Karpas-422 (cell line): ENCODE measurements at places on chromosomes 16 and 17. TPM values are rescaled to one million over a fixed set of nuclear protein-coding genes. Genes with fewer than 3 reads are reported as not detected.

The MPP2 gene
- total RNA-seq = not detected in 2 replicates

The CCL17 gene
- total RNA-seq = not detected in 2 replicates

The HSF5 gene
- total RNA-seq = 0.11 and 0.82 TPM in 2 replicates

The TEFM gene
- 11.4 and 20.7 TPM in 2 replicates for total RNA-seq

The CHAD gene
- total RNA-seq = not detected in 2 replicates

The KRT33A gene
- total RNA-seq = not detected in 2 replicates

The WNT9B gene
- total RNA-seq = not detected in 2 replicates

The CES1 gene
- total RNA-seq = not detected in 2 replicates

The SP2 gene
- total RNA-seq = 3.6 and 4.4 TPM in 2 replicates

The CCL16 gene
- total RNA-seq = not detected in 2 replicates

The SOX15 gene
- 1.2 and 1.6 TPM in 2 replicates for total RNA-seq

The FSCN2 gene
- total RNA-seq = 0.63 and 1.2 TPM in 2 replicates

The FADS6 gene
- total RNA-seq = not detected in 2 replicates

The CHP2 gene
- total RNA-seq = not detected in 2 replicates

DNA sequence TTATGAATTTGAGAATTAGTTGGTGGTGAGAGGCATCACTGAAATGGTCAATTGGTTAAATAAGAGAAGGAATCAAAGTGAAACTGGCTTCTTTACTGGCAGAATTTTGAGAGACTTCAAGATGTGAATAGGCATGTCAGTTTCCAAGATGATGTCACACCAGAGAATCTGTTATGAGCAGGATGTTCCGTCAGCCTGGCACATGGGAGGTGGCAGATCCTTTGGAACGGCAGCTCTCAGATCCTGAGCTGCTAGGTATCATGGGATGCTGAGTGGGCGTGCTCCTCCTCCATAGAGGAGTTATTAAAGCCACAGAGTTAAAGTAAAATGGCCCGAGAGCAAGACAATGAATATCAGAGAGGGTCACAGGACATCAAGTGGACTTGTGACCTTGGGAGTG is 444.3 kb upstream of the HSBP1 start:
- DNase-seq = no peak

DNA sequence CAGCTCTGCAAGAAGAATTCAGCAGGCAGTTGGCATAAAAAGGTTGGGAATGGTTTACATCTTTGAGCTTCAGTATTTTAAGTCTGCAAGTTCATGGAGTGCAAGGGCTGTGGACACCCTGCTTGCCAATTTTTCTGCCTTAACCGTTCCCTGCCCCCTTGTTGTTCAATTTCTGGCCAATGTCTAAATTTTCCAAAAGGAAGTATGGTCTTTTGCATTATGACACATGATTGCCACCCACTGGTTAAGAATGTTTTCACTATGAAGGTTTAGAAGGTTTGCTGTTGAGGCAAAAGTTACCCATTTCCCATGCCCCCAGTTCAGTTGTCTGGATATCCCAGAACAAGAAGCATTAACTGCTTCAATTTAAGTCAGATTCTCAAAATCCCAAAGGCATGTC is 441.9 kb downstream of the CDH13 start:
- peak; percentile 89 for DNase-seq

- peak; percentile 84 for DNase-seq
These were observed 28.1 kb upstream of the PECAM1 start for GRCh38 chr17:64418506-64419339.

- DNase-seq = no peak
These were observed 76.0 kb downstream of the CREBBP start for GRCh38 chr16:3804426-3805016.

GRCh38 chr17:57955183-57955931 is at the start of gene CUEDC1:
CUEDC1 (minus strand) TSS chr17:57955412; CDS start chr17:57885564, 69,848 bp downstream.
- DNase-seq = peak; percentile 80

- DNase-seq = no peak
These were observed 17.3 kb upstream of the XYLT2 start for GRCh38 chr17:50328363-50329325.

DNA sequence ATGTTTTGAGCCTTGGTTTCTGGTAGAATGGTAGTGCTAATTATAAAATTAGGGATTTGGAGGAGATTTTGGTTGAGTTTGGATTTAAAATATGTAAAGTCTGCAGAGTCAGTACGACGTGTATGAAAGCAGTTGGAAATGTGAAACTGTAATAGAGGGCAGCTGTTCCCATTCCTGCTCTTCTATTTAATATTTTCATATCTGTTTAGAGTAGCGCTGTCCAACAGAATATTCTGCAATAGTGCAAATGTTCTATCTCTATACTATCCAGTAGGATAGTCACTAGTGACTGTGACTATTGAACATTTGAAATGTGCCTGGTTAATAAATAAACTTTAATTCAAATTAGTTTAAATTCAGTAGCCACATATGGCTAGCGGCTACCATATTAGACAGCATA is 443.4 kb upstream of the SOX9 start:
- DNase-seq = no peak

DNA sequence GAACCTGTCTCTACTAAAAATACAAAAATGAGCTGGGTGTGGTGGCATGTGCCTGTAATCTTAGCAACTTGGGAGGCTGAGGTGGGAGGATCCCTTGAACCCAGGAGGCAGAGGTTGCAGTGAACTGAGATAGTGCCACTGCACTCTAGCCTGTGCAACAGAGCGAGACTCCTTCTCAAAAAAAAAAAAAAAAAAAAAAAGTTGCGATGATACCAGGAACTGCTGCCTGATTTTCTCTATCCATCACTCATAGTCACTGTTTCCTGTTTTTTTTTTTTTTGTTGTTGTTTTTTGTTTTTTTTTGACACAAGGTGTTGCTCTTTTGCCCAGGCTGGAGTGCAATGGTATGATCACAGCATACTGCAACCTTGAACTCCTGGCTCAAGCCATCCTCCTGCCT is 59.2 kb downstream of the ABCC1 start:
- DNase-seq = peak; percentile 53

GRCh38 chr17:27526604-27527002 is 70.4 kb downstream of the KSR1 start:
- no peak for DNase-seq

GRCh38 chr17:55668312-55668920 is 54.2 kb downstream of the TMEM100 start:
- no peak for DNase-seq

- DNase-seq = no peak
These were observed 43.9 kb upstream of the RCVRN start for GRCh38 chr17:9948928-9949327.

- DNase-seq = peak; percentile 79
These were observed 6.8 kb downstream of the KIFC3 start for GRCh38 chr16:57795431-57795878.

DNA sequence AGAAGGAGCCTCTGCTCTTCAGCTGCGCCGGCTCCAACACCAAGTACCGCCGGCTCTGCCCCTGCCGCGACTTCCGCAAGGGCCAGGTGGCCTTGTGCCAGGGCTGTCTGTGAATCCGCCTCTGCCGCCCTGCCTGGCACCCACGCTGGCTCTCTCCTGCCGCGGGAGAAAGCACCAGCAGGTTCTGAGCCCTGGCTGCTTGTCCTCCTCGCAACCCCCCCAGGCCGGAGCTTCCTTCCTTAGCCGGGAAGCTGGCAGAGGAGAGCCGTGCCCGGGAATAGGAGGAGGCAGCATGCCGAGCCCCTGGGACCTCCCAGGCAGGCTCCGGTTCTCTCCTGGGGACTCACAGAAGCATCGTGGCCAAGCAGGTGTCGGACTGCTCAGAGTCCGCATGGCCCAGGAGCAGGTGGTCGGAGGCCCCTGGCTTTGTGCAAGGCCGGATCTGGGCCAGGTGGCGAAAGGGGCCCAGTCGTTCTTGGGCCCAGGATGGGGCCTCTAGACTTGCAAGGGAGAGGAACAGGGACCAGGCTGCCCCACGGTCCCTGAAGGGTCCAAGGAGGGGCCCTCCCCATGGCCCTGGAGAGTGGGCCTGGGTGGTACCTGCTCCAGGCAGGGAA is 80.6 kb downstream of the MGAT5B start:
- DNase-seq = no peak

DNA sequence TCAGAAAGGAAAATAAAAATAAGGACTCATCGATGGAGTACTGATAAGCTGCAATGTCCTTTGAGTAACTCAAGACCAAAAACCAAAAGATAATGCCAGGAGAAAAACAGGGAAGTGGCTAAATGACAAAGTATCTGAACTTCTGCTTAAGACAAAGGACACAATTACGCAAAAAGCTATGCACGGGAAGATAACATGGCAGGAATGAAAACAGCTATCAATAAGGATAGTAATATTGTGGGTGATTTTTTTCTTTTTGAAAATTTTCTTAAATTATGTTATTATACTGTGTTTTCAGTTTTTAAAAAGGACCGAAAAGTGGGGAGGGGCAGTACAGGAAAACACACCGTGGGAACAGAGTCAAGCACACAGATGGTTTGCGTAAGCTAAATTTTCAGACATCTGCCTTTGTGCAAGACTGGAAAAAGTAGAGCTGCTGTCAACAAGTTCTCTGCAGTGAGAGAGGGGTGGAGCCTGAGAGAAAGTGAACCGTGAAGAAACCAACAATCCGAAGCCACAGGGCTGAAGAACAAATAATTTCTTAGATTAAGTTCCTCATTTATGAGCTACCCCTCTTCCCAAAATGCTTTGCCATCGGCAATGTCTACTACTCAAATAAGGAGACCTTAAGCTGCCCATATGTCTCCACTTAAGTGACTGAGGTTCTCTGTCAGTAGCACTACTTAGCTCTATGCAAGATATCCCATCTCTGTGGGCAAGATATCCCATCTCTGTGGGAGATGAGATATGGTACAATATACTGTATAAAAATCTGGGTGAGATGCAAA is 99.9 kb upstream of the CORO6 start:
- peak; percentile 77 for DNase-seq

GRCh38 chr16:29784901-29785500 is 5.5 kb upstream of the KIF22 start:
- DNase-seq = no peak

GRCh38 chr17:10234033-10234432 is 35.6 kb upstream of the GAS7 start:
- DNase-seq = no peak

GRCh38 chr17:299546-299945 is 53.1 kb downstream of the RPH3AL start:
- DNase-seq = no peak

DNA sequence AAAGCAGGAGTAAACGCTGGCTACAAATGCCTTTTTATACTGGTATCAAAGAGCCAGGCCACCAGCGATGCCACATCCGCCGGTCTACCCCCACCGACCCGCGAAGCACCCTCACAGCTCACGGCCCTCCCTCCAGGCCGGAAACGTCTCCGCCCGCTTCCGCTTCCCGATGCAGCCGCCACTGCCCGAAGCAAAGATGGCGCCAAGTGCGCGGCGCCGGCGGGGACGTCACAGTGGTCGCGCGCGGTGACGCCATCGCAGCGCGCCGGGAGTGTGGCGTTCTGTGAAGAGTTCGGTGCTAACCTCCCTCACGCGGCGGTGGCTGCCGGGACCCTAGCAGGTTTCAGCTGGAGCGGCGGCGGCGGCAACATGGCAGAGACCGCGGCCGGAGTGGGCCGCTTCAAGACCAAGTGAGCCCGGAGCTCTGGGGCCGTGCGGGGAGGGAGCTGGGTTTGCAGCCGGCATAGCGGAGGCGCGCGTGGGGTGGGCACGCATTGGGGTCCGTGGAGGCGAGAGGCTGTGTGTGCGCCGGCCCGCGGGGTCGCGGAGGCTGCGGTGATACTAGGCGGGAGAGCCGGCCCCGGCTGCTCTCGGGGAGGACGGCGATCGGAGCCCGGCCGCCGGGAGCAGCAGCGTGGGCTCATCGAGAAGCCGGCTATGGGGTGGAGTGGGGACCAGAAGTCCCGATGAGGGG is at the start of gene TBL3:
TBL3 (plus strand) TSS at position 258 of the 694 bp plus-strand sequence; CDS start at position 370, 112 bp downstream.
- DNase-seq = peak; percentile 98

GRCh38 chr16:77158293-77158692 is 32.7 kb upstream of the MON1B start:
- DNase-seq = no peak

- no peak for DNase-seq
These were observed 70.9 kb downstream of the GNAO1 start for GRCh38 chr16:56262148-56262547.

DNA sequence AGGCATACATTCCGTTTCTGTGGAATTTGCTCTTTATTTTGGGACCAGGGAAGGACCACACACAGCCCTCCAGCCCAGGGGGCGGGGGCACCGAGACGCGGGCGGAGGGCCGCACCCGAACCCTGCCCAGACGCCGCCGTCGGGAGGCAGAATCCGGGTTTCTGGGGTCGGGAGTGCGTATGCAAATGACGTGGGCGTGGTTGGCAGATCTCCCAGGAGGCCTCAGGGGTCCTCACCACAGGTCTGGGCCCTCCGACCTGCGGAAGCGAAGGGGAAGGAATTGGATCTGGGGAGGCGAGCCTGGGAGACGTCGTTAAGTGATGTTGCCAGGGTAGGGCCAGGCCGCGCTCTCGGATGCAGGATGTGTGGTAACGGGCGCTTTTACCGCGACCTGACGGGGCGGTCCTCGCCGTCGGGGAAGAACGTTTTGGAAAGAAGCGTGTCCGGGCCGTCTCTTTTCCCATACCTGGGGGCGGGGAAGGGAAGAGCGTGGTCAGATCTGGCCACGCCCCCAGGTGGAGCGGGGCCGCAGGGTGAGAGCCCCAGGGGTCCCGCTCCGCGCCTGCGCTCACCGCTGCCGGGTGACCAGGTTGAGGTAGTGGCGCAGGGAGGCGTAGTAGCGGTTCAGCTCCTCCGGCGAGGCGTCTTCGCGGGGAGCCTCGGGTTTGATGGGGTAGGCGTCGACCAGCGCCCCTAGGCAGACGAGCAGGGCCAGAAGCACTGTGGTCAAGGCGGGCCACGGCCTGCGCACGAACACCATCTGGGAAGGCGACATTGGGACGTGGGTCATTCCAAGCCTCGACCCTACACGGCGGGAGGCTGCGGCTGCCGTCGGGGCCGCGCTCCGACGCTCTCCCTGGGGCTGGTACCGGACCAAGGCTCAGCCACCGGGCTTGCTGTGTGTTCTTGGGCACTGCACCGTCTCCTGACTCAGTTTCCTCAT is 745 bp downstream of the PYY start:
- DNase-seq = no peak

GRCh38 chr16:56669840-56670619 is 416 bp downstream of the MT1H start:
- DNase-seq = no peak

DNA sequence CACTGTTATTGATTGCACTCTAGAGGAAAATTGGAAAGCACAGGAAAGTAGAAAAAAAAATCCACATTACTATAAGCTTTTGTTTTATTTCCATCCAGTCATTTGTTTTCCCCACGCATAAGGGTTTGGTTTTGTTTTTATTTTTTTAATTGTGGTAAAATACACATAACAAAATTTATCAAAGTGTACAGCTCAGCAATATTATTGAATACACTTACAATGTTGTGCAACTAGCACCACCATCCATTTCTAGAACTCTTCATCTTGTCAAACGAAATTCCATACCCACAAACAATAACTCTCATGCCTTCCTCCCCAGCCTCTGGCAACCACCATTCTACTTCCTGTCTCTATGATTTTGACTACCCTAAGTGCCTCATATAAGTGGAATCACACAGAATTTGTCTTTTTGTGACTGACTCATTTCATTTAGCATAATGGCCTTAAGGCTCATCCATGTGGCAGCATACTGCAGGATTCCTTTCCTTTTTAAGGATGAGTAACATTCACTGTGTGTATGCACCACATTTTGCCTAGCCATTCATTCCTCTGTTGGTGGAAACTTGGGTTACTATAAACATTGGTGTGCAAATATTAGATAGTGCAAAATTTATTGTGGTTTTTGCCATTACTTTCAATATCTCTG is 11.1 kb downstream of the SPPL2C start:
- no peak for DNase-seq
